Activated T-cell treated with anti-CD3 and anti-CD28 coated beads for 1 hour (primary cell): ENCODE measurements at places on chromosomes 4 and X.

- no peak for DNase-seq
These were observed 87.7 kb downstream of the SHROOM2 start for GRCh38 chrX:9873952-9874351.

DNA sequence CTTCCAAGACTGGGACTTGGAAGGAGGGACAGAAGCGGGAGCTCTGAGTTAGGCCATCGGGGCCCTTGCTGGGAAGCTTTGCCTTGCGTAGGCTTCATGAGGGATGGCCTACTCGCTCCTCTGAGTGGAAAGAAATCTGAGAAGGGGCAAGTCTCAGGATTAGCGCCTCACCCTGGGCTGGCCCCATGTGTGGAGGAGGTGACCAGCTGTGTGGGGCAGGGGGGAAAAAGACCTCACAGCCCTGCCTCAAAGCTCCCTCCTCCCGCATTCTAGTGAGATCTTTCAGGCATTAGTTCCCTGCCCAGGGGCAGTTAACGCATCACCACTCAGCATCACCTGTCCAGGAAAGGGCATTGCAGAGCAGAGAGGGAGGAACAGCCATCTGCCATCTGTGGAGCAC is 156.1 kb downstream of the ENPP6 start:
- no peak for DNase-seq

GRCh38 chr4:170770664-170771063 is 680.9 kb upstream of the AADAT start:
- DNase-seq = no peak

GRCh38 chrX:37470711-37471110 is 100.8 kb upstream of the LANCL3 start:
- no peak for DNase-seq
